Activated CD4-positive, CD25-positive, alpha-beta regulatory T cell (primary cell): ENCODE measurements at places on chromosomes 2 and 18.
A peak's percentile ranks its signal among the peaks of the same experiment; 100 is the strongest.

GRCh38 chr2:183604065-183604464, 479.8 kb downstream of the NUP35 start:
- DNase-seq, result no peak

GRCh38 chr2:61633250-61633649, 95.1 kb upstream of the XPO1 start:
- no peak for DNase-seq

DNA sequence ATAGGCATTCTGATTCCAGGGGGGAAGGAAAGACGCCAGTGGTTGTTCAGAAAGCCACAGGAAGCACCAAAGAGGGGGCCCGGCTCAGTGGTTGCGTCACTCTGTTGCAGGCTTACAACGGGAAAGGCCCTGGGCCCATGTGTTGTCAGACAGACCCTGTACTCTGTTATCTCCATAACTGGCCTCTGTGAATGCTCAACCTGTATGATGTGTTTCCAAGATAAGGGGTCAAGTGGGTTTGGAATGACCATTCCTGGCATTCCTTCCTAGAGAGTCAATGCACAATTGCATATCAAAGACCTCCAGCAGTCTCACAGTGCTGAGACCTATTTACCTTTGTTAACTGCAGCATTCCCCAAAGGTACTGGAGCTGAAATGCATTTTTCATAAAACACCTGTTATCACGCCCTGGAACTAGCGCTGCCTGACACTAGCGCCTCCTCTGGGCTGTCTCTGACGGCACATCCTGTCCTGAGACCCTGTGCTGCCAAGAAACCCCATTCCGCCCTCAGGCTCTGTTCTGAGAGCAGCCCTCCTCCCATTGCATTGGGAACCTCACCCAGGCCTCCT, 13.2 kb upstream of the LRRFIP1 start:
- DNase-seq, result no peak

DNA sequence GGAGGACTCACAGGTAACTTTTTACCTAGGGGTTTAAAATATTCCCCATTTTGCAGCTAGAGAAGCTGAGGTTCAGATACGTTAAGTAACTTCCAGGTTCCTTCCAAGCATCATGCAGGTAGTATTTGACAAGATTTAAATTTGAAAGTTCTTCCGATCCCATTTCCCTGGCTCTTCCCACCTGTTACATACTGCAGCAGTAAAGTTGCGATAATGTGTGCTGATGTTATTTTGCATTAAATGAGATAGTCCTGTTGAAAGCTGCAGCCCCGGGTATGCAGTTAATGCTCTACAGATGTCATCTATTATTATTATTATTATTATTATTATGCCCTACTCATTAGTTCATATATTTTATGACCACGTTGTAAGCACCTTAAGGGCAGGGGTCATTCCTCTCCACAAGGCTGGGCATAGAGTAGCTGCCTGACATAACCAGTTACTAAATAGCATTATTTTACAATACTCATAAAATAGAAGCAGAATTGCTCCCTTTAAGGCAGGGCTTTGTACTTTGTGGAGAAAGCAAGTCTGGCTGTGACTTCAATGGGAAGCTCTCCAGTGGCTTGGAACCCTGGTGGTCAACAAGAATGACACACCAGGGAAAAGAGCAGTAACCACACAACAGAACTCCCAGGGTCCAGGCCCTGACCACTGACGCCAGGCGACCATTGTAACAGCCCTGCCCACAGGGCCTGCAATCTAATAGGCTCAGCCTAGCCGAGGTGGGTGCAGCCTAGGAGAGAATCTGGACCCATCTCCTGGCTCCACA, 112.0 kb upstream of the STPG4 start:
- DNase-seq, result no peak

DNA sequence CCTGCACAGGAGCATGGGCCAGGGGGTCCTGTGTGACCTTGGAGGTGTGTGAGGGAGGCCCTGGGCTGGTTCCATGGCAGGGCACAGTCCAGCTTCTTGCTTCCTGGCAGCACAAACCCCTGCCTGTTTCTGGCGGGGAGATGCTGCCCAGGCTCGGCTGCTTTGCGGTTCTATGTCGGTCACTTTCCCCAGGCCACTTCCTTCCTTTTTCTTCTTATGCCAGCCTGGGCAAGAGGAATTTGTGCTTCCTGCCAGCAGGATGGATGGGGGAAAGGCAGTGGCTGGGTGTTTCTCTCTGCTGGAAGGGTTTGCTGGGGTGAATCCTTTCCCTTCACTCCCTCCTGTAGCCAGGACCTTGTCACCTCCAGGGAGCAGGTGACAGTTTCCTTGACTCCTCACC, 24.3 kb downstream of the ASAP2 start:
- DNase-seq, result no peak

DNA sequence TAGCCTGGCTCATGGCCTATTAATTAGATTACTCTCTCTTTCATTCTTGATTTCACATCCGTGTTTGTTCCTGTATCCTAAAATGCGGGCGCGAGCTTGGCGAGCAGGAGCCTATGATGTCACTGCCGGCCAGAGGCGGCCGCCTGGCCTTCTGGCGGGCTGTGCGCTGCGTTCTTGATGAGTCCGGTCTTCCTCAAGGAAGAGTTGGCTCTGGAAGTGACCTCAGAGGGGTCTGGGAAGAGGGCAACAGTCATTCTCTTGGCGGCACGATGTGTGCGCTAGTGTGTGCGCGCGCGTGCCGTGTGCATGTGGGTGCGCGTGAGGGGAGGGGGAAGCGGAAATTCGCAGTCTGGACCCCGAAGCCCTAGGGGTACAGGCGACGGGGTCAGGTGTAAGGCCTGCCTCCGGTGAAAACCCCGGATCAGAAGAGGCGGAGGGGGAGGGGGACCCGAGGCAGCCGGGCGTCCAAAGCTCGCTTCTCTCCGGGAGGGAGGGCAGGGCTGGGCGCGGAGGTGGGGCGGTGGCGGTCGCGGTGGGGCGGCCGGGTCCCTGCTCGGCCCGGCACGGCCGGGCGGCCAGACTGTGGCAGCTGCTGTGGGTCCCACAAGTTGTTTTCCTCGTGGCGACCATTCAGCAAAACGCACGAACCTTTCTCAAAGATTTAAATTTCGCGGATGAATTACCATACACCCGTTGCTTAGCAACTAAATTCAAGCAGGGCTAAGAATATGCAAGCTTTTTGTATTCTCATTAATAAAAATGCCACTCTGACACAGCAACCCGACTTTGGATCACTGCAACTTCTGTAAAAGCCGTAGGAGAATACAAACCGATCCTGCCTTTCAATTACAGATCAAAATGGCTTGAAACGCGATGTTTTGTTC, 8.4 kb downstream of the POU3F3 start:
- no peak for DNase-seq

DNA sequence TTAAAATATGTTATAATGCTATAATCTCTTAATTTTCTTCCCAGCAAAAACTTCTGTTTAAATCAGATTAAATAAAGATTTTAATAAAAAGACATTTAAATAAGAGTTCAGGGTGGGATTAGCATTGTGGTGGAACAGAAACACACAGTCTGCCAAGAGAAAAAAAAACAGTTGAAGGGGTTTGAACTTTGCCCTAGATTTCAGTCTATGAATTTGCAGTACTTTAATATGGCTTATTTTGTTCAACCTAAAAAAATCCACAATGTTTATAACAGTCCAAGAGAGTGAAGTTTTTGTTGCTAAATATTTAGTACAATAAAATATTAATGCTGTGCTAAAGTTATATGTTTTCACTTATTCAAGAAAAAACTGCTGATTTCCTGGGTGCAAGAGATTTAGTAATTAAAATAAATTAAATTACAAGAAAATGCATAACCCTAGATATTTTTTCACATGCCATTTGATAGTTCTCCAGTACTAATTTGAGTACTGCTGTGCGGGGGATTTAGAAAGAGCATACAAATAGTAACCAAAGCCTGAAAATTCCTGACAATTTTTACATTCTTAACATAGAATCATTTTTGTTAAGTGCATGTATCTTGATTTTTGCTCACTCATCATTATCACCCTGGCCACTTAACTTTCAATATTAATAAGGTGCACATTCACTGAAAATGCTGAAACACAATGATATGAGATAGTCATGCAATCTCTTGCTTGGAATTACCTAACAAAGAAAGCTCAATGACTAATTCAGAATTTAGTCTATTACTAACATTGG, 52.6 kb downstream of the SLC40A1 start:
- DNase-seq, result no peak

DNA sequence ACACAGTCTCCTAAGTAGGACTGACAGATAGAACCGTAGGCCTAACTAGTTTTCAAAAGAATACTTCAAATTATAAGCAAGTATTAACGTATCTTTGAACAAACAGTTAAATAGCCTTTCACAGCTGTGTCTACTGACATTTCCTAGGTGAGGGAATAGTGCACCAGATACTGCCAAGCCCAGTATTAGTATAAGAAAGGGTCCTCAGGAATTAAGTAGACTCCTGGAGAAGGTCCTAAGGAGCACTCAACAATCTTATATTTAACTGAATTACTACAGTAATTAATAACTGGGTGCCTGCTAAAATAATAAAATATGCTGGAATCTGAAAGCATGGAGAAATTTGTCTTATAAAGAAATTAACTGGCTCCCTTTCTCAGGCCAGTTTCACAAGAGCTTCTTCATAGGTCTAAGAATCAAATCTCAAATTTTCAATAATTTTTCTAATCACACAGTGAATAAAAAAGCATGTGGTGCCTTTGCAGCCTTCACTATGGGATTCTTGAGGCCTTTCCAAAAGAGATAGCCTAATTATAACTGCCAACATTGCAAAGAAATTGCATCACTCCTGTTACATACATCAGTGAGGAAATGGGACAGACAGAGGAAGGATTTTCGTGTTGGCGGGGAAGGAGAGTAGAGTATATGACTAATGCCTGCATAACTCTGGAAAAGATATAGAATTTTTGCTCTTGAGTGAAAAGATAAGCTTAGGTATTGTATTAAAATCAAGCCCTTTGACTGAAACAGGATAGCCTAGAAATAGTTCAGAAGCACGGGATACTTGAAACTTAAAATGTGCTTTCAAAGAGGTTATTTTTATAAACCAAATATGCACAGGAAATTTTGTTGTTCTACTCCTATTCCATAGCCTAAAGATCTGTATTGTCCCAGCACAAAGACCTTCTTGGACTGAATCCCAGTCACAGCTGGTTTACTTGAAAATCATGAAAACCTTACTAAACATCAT, 228.6 kb upstream of the STK17B start:
- no peak for DNase-seq

DNA sequence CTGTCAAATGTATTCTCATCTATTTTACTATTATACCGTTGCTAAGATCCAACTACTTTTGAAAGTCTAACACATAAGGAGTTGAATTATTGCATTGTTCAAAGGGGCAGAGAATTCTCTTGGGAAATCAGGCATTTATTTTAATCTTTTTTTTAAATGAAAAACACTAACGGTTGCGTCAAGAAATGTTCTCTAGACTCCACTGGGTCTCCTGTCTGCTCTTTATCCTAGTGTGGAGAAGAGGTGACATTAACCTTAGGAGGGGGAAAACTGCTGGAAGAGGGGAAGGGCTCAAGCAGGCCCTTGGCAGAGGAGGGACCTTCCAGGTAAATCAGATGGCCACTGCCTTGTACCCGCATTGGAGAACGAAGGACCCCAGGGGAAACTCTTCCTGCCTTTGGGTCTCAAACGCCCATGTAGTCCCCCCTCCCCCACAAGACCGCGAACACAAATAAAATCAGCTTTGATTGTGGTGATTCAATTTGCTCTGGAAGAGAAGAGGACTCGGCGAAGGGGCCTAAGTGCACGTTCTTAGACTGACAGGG, 1.1 kb upstream of the APCDD1 start:
- DNase-seq, result no peak

GRCh38 chr2:110682872-110683271, 5.0 kb upstream of the BUB1 start:
- no peak for DNase-seq

- DNase-seq, result no peak
Observed at GRCh38 chr2:39375917-39376316, 61.2 kb downstream of the MAP4K3 start.

DNA sequence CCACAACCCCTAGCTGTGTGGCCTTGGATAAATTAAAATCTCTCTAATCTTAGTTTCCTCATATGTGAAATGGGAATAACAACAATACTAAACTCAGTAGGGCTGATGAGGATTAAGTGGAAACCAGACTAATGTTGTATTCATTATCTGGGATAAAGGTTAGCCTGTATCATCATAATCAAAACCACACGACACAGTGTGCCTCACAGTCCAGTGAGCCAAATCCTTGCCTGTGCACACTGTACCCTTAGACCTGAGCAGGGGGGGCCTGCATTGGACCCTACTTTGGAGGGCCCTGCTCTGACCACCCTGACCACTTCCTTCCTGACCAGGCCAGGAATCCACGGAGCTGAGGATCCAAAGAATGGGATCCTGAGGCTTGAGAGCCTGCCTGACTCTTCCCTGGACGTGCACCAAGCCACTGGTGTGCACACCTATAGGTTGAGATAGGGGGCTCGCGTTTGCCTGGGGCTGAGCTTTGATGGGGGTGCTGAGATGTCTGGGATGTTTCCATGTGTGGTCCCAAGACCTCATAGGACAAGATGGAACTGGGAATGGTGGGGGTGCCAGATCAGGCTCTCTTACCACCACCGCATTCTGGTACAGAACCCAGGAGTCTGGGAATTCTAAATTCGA, 69.7 kb downstream of the TGOLN2 start:
- no peak for DNase-seq

DNA sequence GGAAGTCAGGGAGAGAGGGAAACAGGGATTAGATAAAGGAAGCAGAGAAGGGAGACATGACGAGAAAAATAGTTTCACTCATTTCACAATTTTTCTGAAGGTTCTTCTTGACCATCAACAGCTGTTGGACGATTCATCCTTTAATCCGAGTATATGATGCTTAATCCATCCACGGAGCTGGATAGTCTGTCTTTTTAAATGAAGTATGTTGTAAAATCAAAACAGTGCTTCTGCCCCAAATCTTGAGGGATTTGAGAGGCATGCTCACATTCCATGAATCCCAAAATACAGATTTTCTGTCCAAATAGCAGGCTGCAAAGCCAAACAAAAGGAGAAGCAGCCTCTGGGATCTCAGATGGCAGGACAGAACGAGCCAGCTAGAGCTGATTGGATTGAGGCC, 47.5 kb downstream of the EPAS1 start:
- DNase-seq, result no peak

DNA sequence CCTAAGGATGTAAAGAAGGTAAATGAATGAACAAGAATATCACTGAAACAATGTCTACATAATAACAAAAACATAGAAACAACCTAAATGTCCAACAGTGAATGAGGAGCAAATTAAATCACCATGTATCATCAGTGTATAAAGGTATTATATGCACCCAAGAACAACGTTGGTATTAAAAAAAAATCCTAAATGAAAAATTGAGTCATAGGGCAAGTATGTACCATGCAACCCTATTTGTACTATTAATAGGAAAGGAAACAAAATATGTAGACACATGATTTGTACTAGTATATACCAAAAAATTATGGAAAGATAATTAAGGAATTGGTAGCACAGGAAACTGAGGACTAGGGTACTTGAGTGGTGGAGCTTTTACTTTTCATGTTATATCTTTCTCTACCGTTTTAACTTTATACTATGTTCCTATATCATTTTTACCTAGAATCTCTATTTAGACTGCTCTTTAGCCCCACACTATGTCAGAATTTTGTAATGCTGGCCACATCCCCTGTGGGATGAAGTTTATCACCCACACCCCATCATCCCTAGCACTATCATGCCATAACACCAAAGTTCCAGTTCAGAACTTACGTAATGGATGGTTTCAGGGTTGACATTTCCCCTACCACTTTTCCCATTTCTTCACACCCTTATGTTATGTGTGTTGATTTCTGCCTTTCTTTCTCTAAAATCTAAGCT, 25.6 kb downstream of the IKZF2 start:
- DNase-seq, result no peak

- DNase-seq, result no peak
Observed at GRCh38 chr2:205555566-205556230, 126.6 kb upstream of the NRP2 start.

GRCh38 chr18:46946656-46947282, 29.4 kb downstream of the KATNAL2 start:
- peak; percentile 4 for DNase-seq
